ENCODE measurements at places on chromosomes 7 and 10. TPM values are rescaled to one million over a fixed set of nuclear protein-coding genes. Genes with fewer than 3 reads are reported as not detected.

GRCh38 chr10:44102726-44103255, 282.1 kb downstream of the CXCL12 start:
- no peak overlapping the region for H3K4me3 ChIP-seq
- no peaks in the 10 kb centered on the region for H3K4me1 ChIP-seq

DNA sequence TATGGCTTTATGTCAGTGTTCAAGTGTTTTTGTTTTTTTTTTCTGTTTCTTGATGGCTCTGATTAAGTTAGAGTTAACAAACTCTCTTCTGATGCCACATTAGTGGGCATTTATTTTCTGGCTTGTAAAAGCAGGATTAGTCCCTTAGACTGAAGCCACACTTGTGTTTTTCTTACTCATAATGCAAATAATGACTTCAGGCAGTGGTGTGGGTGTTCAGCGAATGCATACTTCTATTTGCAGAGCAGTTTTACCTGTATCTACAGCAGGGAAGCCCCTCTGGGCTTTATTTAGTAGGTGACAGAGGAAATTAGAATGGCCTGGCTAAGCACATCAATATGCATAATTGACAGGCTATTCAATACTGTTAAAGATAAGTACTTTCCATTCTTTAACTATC, 79.9 kb downstream of the CNNM2 start:
- no peaks in the 10 kb centered on the region for H3K27me3 ChIP-seq
- DNase-seq, result no peak
- no peak overlapping the region for H3K27ac ChIP-seq
- no peak overlapping the region for H3K4me3 ChIP-seq
- no peaks in the 10 kb centered on the region for H3K36me3 ChIP-seq

DNA sequence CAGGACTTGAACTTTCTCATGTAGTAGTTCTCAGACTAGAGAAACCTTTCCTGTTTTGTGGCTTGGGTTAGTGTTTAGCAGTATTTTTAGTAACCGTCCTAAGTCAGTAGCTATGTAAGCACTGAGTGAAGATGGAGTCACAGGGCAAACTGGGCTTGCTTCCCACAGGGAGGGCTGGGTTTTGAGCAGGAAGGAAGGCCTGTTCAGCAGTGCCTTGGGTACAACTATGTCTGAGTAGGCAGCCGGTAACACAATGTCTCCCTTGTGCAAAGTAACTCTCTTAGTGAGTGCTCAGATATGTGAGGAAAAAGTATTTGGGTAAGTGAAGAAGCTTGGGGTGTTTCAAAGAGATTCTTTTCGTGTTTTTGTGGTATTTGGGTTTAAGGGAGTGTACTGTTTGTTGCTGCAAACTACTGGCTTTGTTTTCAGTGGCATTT, 96.4 kb downstream of the CCSER2 start:
- no peaks in the 10 kb centered on the region for H3K36me3 ChIP-seq
- DNase-seq, result peak; percentile 8
- no peak overlapping the region for H3K4me3 ChIP-seq
- H3K4me1 ChIP-seq, result peaks cover 6% of the 10 kb centered on the region
- peak overlapping the region; percentile 48 for H3K27ac ChIP-seq
- H3K27me3 ChIP-seq, result no peaks in the 10 kb centered on the region

The SLC39A12 gene
- not detected for total RNA-seq

- H3K27me3 ChIP-seq, result no peaks in the 10 kb centered on the region
- no peak for DNase-seq
- H3K27ac ChIP-seq, result no peak overlapping the region
- H3K4me1 ChIP-seq, result no peaks in the 10 kb centered on the region
Measured at GRCh38 chr10:60338786-60339185, 50.9 kb downstream of the ANK3 start.
